IPS DF 19.7 (cell line): ENCODE measurements at places on chromosomes 5 and 9.

- no peak for DNase-seq
Observed at GRCh38 chr9:35646153-35646532, 4.6 kb downstream of the SIT1 start.

- DNase-seq, result no peak
Observed at GRCh38 chr5:12615141-12615820, 711.0 kb upstream of the CTNND2 start.

DNA sequence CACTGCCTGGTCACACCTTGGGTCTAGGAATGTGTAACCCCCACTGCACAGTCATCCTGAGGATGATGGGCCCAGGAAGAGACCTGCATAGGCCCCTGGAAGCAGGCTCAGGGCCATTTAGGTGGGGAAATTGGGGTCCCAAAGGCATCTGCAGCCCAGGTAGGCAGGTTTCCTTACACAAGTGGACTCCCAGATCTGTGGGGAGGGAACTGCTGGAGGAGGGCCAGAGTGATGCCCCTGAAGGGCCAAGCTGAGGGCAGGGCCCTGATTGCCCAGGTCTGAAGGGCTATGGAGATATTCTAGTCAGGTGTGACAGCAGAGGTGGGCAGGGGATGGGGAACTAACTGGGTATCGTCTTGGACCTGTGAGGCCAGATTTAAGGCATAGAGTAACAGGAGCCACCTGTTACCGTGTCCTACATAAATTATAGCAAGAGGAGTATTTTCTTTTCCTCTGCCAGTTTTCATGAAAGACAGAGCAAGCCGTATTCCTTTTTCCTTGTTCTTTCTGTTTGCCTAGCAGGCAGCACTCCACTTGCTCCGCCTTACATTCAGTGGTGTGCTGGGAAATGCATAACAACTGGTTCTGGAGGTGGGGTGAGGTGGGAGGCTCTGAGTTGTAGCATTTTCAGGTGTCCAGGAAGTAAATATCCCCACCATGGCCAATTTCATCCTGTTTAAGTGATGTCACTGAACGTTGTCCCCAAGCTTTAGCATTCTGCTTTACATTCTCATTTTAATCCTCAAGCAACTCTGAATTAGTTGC, 41.3 kb downstream of the PPARGC1B start:
- DNase-seq, result no peak

GRCh38 chr9:107465467-107466451, 23.8 kb downstream of the KLF4 start:
- no peak for DNase-seq
